ENCODE measurements at places on chromosomes 5 and 9.

- no peak for DNase-seq
Measured at GRCh38 chr9:109143881-109144562, 23.0 kb downstream of the FRRS1L start.

- peak; percentile 48 for DNase-seq
Measured at GRCh38 chr5:149618581-149619248, 37.4 kb downstream of the ARHGEF37 start.

DNA sequence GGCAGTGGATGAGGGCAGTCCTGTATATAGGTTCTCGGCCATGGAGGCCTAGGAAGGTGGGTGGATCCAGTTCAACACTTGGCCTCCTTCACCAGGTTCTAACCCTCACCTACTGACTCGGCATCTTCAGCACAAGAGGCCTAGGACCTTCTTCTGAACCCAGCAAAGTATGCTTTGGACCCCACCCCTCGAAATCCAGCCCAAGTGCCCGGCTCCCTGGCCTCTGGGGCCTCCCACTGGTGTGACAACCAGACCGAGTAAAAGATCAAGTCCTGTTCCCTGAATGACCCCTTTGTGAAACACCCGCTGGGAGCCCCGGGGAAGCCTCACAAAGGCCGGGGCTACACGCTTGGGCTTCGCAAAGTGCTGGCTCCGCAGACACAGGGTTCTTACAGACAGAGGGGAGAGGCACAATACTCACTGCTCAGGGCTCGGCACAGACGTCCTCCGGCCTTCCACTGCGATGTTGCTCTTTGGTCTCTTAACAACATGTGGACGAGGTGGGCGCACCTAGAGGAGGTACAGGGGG lies 47.0 kb downstream of the CRB2 start:
- DNase-seq, result no peak

- no peak for DNase-seq
Measured at GRCh38 chr5:179734536-179735164, 2.0 kb downstream of the MAML1 start.
